ENCODE measurements at places on chromosomes 12 and 14.

- no peak for DNase-seq
These were observed 91.4 kb downstream of the SETD3 start for GRCh38 chr14:99389174-99389826.

DNA sequence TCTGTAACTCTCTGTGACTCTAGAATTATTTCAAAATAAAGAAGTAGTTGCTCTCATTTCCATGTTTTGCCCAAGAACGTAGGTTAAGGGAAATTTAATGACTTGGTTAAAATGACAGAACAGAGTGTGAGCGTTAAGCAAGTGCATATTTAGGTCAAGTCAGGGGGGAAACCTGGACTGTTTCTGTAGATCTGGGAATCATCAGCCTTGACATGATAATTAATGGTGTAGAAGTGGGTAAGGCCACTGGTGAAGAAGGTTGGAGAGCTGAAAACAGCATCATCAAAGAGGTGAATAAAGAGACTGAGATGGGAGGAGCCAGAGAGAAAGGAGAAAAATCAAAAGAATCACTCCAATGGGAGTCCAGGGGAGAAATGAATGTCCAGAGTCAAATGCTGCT lies 49.4 kb upstream of the STK38L start:
- DNase-seq = no peak

GRCh38 chr12:92745856-92746550 lies 43.2 kb downstream of the PLEKHG7 start:
- DNase-seq = peak; percentile 71

GRCh38 chr14:43413084-43413483 lies 1094.0 kb downstream of the FSCB start:
- DNase-seq = no peak

DNA sequence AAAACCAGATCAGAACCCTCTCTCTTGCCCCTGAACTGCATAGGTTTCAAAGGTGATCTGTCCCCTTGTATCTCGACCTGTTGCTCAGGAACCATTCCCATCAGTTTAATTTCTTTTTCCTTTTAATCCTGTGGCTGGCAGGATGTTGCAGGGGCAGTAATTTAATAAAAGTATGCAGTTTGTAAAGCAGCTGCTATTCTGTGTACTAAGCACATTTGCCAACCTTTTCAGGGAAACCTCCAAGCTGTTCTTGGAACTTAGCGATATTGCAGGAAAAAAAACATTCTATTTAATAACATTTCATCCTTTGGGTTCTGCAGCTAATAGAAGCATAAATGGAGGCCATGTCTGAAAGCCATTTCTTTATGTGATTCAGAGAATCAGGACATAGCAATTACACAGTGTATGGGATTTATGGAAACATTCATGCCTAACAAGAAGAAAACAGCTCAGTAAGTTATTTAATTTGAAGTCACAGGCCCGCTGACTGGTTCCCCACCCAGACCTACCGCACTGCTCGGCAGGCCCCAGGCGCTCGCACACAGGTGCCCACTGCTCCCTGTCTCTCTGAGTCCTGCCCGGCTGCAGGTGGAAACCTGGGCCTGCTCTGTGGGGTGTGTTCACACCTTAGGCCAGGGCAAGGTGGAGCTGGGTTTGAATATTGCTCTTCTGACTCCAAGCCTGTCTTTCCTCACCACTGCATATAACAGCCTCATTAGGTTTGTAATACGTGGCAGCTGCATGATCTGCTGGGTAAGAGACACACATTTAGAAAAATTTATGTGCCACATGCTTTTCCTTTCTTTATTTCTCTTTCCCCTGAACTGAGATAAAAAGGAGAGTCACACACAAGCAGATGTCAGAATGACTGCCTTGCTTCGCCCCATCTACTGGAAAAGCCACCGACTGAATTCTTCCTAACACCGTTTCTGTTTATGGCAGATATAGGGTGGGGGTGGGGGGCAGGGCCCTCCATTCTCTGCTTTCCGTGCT lies 119.7 kb downstream of the SLC25A47 start:
- DNase-seq = no peak
